ENCODE measurements at places on chromosomes 12 and 14. TPM values are rescaled to one million over a fixed set of nuclear protein-coding genes. Genes with fewer than 3 reads are reported as not detected.

TMTC1 gene
- 169 TPM for total RNA-seq

- no peak for DNase-seq
Measured at GRCh38 chr12:75842090-75842489, 189.5 kb downstream of the PHLDA1 start.

DNA sequence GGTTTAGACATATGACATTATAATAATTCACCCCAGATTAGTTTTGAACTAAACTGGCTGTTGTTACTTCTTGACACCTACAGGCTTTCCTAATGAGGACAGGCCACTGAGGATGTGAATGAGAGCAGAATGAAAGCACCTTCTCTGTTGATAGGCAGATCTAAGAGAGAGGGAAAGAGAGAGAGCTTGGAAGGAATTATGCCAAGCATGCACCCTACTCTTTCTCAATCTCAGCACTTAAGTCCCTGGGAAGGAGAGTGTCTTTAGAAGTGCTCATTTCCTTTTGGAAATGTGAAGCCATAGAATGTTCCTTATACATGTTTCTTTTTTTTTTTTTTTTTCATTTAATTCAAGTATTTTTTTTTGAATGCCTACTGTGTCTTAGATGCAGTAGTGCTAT lies 49.0 kb downstream of the TBC1D15 start:
- DNase-seq: no peak

DNA sequence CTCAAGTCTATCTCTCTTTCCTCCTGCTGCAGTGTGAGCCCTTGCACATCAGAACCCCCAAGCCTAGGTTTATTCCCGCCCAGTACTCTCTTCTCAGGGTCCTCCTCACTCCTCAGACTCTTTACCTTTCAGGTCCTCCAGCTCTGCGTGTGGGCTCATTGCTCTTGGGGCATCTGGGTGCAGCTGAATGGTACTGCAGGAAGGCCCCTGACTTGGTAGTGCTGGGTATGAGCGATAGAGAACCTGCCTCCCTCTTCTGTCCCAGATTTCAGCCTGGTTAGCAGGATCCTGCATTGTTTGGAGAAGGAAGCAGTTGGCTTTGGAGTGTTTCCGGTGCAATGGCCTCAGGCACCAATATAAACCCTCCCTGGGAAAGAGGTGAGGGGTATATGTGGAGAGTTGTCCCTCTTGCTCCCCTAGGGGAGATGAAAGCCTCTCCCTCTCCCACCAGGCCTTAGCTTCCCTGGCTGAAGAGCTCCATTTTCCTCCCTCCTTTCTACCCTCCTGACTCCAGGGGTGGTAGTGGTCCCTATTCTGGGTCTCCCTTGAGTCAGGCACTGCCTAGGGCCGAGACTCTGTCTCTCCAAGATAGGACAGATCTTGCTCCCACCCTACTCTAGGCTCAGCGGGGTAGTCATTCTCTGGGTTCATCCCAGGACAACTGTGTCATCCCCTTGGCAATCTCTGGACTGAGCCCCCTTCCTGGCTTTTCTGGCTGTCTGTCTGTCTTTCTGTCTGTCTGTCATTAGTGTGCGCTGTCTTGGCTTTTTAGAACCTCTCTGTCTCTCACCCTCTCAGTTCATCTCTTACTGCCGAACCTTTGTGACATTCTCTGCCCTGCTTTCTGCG lies 3.8 kb downstream of the LRP1 start:
- DNase-seq: no peak

KRT77 gene
- total RNA-seq: not detected

KRT2 gene
- total RNA-seq: not detected

DNA sequence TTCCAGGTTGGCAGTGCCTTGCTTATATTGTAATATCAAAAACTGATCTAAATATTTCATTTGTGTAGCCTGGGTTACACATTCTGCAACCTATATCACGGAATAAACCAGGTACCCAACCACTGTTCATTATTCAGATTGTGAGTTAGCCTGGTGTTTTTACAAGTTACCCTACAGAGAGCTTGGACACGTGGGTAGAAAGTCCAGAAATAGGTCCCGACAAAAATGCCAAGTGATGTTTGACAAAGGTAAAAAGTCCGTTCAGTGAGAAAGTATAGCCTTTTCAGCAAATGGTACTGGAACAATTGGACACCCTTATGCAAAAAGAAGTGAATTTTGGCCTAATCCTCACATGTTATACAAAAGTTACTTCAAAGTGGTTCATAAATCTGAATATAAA lies 17.6 kb upstream of the EVL start:
- DNase-seq: no peak

GZMH gene
- 1.4 TPM for total RNA-seq

GUCY2C gene
- not detected for total RNA-seq

GRCh38 chr12:52203079-52203921 lies 11.5 kb upstream of the KRT80 start:
- peak; percentile 77 for DNase-seq

- DNase-seq: no peak
Measured at GRCh38 chr12:65511134-65511834, 232.8 kb downstream of the MSRB3 start.

DNA sequence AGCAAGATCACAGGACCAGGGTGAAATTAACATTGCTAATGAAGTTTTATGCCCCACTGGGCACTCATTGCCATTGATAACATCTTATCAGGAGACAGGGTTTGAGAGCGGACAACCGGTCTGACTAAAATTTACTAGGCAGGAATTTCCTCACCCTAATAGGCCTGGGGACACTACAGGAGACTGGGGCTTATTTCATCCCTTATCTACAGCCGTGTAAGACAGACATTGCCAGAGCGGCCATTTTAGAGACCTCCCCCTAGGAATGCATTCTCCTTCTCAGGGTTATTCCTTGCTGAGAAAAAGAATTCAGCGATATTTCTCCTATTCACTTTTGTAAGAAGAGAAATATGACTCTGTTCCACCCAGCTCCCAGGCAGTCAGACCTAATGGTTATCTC lies 8.3 kb downstream of the OR4K17 start:
- DNase-seq: no peak

GRCh38 chr12:31991146-31991545 lies 31.9 kb downstream of the RESF1 start:
- no peak for DNase-seq

- no peak for DNase-seq
Measured at GRCh38 chr12:132633901-132634300, 15.3 kb downstream of the P2RX2 start.

GRCh38 chr12:122023339-122024131 lies 1.9 kb downstream of the BCL7A start:
- DNase-seq: no peak

DNA sequence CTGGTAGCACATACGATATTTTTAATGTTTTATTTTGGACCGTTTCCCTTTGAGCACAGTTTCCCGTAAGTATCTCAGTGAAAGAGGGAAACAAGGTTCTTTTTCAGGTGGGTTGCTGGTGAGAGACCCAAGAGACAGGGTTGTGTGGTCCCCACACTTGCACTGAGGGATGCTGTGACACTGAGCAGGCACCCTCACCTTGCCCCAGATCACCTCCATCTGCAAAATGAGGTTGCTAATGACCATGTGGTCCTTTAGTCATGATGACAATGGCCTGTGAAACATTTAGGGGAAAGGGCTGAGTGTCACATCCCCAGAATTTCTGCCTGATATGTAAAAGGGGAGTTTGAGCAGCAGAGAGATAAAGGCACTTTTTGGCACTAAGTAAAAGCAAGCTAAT lies 4.3 kb downstream of the CCND2 start:
- no peak for DNase-seq

DNA sequence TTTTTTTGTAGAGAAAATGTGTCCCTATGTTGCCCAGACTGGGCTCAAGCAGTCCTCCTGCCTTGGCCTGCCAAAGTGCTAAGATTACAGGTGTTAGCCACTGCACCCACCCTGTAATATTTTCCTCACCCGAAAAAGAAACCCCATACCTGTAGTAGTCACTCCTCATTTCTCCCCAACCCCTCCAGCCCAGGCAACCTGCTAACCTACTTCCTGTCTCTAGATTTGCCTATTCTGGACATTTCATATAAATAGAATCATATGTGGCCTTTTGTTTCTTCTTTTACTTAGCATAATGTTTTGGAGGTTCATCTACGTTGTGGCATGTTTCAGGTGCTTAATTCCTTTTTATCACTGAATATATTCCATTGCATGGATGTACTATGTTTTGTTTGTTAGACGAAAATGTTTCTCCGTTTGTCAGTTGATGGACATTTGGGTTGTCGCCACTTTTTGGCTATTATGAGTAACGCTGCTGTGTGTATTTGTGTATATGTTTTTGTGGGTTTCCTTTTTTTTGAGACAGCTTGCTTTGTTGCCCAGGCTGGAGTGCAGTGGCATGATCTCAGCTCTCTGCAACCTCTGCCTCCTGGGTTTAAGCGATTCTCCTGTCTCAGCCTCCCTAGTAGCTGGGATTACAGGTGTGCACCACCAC lies 6.2 kb downstream of the ANKRD13A start:
- no peak for DNase-seq

- no peak for DNase-seq
Measured at GRCh38 chr12:104467346-104467837, 10.6 kb downstream of the CHST11 start.

DNA sequence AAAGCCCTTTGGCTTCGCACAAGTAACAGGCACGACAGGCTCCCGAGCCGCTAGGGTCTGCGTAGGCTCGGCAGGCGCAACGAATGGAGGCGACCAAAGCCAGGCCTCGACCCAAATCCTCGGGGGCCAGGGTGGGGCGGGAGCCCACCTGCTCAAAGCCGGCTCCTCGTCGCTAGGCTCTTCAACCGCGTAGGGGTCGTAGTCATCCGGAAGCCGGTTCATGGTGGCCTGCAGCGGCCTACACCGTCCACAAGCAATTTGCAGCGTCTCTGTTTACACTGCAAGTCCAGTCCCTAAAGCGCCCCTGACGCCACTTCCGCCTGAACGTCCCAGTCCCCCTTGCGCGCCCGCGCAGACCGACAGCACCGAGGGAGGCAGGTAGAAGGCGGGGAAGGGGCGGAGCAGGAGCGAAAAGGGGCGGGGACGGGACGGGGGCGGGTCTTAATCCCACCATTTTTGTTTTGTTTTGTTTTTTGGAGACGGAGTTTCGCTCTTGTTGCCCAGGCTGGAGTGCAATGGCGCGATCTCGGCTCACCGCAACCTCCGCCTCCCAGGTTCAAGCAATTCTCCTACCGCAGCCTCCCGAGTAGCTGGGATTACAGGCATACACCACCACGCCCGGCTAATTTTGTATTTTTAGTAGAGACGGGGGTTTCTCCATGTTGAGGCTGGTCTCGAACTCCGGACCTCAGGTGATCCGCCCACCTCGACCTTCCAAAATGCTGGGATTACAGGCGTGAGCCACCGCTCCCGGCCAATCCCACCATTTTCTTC lies at the start of gene EAPP:
Gene EAPP, minus strand, starts transcription at position 295 of the 774 bp plus-strand sequence. Its CDS starts 73 bp downstream, at position 222.
- DNase-seq: peak; percentile 88

DNA sequence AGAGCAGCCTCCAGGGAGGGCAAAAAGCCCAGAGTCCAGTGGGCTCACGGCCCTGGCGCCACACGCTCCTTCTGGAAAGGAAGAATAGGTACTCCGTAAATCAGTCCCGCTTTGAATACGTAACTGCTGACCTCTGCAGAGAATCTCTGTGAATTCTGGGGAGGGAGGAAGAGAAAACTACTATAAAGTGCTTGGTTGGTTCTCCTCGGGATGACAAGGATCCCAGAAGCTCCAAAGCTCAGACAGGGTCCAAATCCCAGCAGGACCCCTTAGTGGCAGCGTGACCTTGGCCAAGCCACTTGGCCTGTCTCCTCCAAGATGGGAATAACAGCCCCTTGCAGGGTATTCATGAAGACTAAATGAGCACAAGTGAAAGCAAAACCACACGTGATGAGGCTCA lies 31.7 kb downstream of the ANO2 start:
- DNase-seq: no peak

DNA sequence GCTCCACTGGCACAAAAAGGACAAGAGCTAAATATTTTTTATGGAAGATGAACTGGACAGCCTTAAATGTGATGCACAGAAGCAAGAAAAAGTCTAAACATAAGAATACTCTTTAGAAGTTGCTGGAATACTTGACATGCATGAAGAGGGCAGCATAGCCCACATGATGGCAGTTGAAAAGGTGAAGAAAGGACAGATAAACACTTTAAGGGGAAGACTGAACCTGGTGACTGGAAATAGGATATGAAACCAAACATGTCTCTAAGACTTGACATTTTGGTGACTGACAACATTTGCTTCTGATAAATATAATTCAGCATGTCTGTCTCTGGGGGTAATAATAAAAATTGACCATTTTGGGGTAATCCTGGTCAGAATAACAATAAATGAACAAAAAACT lies 273.1 kb downstream of the CCDC91 start:
- DNase-seq: no peak

DNA sequence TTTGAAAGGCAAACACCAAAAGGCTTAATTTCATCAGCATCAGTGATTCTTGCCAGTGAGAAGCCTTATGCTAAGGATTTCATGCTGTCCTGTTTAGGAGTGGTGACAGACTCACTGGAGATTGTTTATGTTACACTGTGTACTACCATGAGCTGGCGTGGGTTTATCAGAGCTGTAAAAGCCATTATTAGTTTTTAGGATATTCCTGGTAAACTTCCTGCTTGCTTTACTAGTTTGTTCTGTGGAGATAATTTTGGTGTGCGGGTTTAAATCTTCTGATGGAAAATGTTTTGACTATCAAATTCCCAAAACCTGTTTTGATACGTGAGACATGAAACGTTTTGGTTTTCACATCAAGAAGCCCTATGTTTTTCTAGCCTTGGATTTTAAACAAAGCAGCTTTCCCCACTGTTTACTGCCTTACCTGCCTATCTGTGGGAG lies 15.2 kb downstream of the PPFIBP1 start:
- no peak for DNase-seq

DNA sequence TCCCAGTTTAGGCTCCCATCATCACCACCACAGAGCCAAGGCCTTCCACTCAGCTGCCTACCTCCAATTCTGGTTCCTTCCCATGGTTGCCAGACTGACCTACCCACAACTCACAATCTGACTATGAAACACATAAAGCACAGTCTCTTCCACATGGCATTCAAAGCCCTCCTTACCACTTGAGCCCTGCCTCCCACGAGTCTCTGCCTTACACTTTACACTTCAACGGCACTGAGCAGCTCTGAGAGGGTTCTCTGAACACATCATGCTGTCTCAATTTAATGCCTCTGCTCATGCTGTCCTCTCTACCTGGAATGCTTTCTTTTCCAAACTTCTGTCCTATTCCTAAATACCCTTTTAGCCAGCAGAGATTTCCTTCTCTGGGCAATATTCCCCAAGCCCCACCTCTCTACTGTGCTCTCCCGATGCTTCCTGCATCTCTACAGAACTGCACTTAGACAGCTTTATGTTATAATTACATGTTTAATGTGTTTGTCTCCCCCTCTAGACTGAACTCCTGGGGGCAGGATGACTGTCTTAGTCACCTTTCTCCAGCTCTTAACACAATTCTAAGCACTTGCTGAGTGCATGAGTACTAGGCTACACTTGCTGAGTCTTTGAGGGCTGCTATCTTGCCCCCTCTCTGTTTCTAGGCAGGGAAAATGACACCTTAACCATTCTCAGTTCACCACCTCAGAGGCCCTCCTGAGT lies 23.5 kb downstream of the FMNL3 start:
- DNase-seq: no peak
